AG08396 (cell line): ENCODE measurements at places on chromosomes 7 and 10.

DNA sequence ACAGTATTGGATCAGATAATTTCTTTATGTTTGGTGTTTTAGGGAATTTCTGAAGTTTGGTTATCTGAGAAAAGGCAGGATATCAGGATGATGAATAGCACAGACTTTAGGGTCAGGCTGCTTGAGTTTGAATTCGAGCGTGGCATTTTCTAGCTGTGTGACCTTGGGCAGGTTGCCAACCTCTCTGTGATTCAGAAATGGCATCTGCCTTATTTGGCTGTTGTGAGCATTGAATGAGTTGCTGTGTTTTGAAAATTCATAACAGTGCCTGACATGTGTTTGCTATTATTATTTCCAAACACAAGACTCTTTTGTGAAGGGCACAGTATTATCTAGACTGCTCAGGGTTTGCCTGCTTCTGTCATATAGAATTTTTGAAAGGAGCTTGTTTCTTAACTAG, 66.9 kb downstream of the NXPH1 start:
- no peak for DNase-seq

DNA sequence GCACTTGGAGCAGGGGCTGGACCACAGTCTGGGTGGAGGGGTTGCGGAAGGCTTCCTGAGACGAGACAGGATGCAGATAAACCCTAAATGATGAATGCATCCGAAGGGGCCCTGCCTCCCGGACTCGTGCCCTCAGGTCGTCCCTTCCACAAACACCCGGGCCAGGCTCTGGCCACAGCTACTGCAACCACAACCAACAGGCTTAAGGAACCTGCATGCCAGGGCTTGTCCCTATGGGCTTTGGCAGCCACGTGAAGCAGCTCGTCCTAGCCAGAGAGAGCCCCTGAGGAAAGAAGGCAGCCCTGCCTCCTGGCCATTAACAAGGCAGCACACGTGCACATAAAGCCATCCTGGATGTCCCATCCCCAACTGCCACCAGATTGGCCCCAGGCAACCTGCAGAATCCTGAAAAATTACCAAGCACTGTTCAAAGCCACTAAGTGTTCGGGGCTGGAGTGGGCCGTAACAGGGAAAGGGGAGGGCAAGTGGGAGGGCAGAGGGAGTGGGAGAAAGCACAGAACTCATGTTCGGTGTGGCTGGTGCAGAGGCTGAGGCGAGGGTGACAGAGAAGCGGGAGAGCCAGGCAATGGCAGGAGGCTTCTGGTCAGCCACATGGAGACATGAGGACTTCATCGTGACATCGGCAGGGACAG, 62.7 kb downstream of the MAD1L1 start:
- no peak for DNase-seq

GRCh38 chr10:101379663-101380352, 25.8 kb downstream of the BTRC start:
- no peak for DNase-seq

DNA sequence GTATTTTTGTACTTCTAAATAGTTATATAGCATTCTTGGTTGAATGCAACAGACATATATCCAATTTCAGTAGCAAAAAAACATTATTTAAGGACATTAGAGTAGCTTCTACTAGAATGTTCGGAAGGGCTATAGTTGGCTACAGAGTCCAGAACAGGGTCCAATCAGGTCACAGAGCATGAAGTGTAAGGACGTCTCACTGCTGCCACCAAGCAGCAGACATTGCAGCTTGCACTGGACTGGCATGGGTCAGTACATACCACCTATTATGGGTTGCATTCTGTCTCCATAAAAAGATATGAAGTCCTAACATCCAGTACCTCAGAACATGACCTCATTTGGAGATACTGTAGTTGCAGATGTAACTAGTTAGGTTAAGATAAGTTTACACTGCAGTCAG, 87.3 kb downstream of the LHFPL3 start:
- no peak for DNase-seq
